ENCODE measurements at places on chromosomes 5 and 9. TPM values are rescaled to one million over a fixed set of nuclear protein-coding genes. Genes with fewer than 3 reads are reported as not detected.

The HTR1A gene
- polyA plus RNA-seq: not detected

The PCDH12 gene
- 5.7 TPM for polyA plus RNA-seq

The SLC6A18 gene
- not detected for polyA plus RNA-seq

The FGD3 gene
- 1.6 TPM for polyA plus RNA-seq

The PCSK1 gene
- 0.58 TPM for polyA plus RNA-seq

The AMACR gene
- polyA plus RNA-seq: 4.6 TPM

DNA sequence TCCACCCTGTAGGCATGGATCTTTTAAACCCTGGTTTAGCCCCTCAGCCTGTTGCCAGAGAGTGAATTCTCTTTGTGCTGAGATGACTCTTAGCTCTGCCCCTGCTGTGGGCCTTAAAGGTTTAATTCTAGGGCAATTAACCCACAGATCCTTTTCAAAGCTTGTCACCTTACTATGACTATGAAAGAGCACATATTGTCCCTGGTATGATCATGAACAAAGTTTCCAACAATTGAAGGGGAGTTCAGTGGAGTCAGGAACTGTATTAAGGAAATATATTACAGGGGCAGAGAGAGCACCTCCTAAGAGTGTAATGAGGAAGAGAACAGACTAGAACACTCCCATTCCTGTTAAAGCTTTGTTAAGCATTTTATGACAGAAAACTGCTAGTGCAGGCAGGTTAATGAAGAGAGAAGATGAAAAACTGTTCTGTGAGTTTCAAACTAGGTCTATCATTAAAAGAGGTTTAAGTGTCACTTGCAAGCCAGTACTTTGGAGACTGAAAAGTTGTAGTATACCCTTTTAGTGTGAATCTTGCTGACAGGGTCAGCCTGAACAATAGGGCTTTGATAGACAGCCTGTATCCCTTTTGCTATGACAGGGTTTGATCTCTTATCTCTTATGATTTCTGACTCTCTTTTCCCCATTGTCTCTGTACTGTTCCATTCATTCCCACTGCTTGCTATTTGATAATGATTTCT is 104.2 kb upstream of the ELL2 start:
- no peak for DNase-seq

GRCh38 chr5:21574961-21575360 is 1278.2 kb downstream of the CDH12 start:
- DNase-seq: no peak

- no peak for DNase-seq
Observed at GRCh38 chr5:5523066-5523505, 100.6 kb downstream of the ICE1 start.

- DNase-seq: peak; percentile 37
Observed at GRCh38 chr5:10533226-10533625, 30.6 kb upstream of the ANKRD33B start.

DNA sequence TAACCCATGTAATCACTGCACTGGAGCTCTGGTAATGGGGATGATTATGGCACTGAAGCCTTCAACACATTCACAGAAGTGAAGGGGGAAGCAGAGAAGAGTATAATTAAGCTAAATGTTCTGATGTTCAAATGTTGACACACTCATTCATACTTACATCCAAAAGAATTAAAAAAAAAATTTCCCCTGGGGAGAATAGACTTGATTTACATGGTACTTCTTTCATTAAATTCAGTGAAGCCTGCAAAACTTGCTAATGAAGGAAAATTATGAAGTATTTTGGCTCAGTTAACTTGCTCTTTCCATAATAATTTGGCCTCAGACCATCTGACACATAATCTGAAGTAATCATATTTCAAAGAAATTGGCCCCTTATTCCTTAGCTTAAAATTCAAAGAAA is 428.8 kb downstream of the SH3GL2 start:
- no peak for DNase-seq

GRCh38 chr9:136670576-136671253 is 8.0 kb downstream of the EGFL7 start:
- DNase-seq: no peak

- no peak for DNase-seq
Observed at GRCh38 chr5:113169720-113170119, 193.1 kb downstream of the DCP2 start.

DNA sequence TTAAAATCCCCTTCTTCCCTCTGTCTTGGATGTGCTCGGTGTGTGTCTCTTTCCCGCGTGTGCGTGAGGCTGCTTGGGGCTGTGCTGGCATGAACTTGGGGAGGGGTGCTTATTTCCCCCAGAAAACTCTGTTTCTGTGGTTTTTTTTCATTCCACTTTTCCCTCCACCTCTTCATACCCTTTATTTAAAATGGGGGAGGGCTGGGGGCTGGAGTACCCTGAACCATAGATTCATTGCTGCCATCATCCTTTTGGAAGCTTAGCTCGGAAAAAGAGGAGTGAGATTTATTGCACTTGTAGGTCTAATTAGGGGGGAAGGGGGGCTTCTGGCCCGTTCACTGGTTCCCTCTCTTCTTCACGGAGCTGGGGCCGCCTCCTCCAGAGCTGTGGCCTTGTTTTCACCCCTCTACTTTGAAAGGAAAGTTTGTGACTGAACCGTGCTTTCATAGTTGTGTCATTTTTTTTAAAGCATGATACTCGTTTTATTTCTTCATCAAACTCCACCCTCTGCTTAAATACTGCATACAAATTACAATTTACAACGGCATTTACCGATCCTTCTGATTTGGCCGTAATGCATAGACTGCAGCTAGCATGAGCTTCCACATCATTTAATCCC is 2.9 kb downstream of the NR2F1 start:
- no peak for DNase-seq

- peak; percentile 52 for DNase-seq
Observed at GRCh38 chr5:9288234-9288633, 257.6 kb downstream of the SEMA5A start.

DNA sequence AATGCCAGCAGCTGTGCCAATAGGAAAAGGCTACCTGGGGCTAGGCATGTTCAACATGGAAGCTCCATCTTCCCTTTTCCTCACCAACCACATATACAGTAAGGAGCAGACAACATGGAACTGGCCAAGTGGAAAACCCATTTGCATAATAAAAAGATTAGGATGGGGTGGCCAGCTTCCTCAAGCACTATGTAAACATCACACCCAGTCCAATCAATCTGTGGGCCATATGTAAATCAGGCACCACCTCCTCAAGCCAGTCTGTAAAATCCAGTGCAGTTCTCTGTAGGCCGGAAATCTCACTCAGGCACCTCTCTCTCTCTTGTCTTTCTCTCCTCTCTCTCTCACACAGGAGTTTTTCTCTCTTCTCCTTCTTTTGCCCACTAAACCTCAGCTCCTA is 360.2 kb upstream of the GRIA1 start:
- DNase-seq: no peak

DNA sequence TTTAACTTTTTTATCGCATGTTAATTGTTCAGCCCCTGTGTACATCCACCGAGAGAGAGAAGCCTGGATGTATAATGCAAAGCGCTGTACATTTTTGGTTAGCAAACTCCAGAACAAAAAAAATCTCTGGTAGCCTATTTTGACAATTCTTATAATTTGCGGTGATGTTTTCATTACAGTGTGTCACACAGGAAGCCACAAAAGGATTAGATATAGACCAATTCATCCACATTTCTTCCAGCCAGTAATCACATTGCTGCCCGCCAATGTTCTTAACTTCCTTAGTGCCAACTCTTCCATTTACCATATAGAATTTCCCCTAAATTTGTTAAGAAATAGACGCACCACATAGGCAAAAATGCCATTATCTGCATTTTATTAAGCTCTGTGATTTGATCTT is 435.6 kb downstream of the EFNA5 start:
- no peak for DNase-seq

DNA sequence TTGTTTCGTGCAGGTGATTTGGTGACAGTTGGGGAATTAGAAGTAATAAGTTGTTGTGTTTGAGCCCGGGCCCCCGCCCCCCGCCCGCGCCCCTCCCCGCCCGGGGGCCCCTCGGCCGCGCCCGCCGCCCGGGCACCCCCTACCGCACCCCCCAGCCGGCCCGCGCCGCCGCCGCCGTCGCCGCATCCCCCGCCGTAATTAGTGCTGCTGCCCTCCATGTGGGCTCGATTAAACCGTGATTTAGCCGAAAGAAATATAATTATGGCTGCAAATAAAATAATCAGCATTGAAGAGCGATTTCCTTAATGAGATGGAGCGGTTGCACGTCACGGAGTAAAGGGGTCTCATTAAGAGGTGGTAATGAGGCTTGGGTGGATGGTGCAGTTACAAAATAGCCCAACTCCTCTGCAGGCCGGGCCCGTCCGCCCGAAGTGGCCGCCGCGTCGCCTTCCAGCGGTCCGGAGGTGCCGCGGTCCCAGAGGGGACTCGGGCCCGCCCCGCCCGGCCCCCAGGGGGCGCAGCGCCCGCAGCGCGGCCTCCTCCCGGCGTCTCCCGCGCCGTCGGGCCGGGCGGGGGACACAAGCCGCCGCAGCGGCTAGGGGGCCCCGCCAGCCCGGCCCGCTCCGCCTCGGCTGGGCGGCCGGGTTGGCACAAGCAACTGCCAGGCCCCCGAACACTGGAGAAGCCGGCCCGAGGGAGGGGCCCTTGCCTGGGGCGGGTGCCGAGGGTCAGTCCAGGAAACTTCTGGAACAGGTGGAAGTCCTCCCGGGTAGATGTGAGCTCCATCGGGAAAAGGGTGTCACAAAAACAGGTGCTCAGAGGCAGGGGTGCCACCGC is 6.9 kb upstream of the OTP start:
- no peak for DNase-seq

- no peak for DNase-seq
Observed at GRCh38 chr5:71482132-71482531, 26.7 kb downstream of the BDP1 start.
